ENCODE measurements at places on chromosomes 2 and 18.

- no peak for DNase-seq
Observed at GRCh38 chr2:14358339-14358738, 274.2 kb upstream of the LRATD1 start.

GRCh38 chr18:53472546-53472945, 751.9 kb downstream of the MBD2 start:
- DNase-seq, result no peak

GRCh38 chr2:3493615-3494007, 25.7 kb downstream of the ADI1 start:
- no peak for DNase-seq

DNA sequence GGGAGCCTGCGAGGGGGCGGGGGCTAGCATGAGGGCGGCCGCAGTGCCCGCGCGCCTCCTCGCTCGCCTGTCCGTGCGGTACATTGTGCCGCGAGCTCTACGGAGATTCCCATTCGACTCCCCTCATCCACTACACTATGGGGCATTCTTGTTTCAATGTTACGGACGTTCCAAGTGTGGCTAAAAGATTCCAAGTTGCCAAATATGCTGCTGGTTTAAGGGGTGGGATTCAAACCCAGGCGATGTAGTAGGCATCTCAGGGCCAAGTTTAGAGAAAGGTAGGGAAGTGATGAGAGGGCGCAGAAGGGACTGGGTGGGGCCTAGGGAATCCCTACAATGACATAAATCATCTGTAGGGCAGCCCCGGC, 10.0 kb upstream of the CRYBA2 start:
- no peak for DNase-seq

DNA sequence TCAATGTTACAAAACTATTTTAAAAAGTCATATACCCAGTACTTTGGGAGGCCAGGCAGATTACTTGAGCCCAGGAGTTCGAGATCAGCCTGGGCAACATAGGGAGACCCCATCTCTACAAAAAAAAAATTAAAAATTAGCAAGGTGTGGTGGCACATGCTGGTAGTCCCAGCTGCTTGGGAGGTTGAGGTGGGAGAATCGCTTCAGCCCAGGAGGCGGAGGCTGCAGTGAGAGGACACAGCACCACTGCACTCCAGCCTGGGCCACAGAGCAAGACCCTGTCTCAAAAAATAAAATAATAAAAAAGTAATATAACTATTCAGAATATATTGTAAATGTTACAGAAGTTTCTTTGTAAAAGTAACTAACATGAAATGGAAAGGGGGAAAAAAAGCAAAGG, 1.9 kb downstream of the PASK start:
- DNase-seq, result no peak

DNA sequence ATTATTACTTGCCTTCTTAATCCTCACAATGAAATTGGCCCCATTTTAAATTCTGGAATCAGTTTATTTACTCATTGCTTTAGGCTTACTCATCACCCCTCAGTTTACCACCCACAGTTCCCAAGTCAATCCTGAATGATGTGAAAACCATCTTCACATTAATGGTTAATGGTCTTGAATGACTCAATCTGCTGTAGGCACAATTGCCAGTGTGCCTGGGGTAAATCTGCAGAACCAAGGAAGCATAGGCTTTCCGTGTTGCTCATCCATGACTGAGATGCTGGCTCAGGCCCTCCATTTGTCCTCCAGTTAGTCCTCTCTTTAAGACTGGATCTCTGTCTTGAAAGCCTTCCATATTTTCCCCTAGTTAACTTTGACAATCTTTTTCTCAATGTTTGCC, 164.5 kb downstream of the PMAIP1 start:
- DNase-seq, result no peak

GRCh38 chr2:160909781-160910242, 250.4 kb upstream of the TANK start:
- DNase-seq, result no peak

All from stimulated activated CD4-positive, alpha-beta T cell treated with anti-CD3 and anti-CD28 coated beads, Interleukin-2, amount 100 ng/mL, for 24 hours (primary cell).